ENCODE measurements at places on chromosomes 2 and 18. TPM values are rescaled to one million over a fixed set of nuclear protein-coding genes. Genes with fewer than 3 reads are reported as not detected.

Gene IL1R2
- 0.22 TPM for total RNA-seq

Gene ALKAL2
- not detected for total RNA-seq

Gene DSC3
- under 0.01 TPM for total RNA-seq

Gene EFEMP1
- total RNA-seq = 4,716 TPM

Gene C2orf76
- total RNA-seq = 8.1 TPM

Gene STEAP3
- 7.2 TPM for total RNA-seq

GRCh38 chr18:40707797-40708196, 1247.2 kb upstream of the PIK3C3 start:
- no peak for DNase-seq

DNA sequence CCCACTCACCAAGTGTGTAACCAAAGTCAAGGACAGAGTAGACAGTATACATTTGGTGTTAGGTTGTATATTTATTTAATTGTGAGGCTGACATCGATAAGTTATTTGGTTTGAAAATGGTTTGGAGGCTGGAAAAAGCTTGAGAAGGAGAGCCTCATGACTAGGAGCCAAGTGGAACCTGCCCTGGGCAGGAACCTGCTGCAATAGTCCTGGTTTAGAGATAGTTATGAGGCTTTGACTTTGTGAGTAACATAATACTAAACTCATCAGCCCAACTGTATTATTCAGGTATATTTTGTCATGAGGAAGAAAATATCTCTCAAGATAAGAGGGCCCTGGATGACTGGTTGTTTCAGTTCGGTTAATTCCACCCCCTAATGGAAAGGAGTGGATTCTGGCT, 234.3 kb upstream of the CYRIA start:
- DNase-seq = no peak

GRCh38 chr18:63298400-63299365, 20.9 kb downstream of the BCL2 start:
- no peak for DNase-seq

GRCh38 chr2:96491860-96492497, 13.2 kb downstream of the NEURL3 start:
- no peak for DNase-seq

DNA sequence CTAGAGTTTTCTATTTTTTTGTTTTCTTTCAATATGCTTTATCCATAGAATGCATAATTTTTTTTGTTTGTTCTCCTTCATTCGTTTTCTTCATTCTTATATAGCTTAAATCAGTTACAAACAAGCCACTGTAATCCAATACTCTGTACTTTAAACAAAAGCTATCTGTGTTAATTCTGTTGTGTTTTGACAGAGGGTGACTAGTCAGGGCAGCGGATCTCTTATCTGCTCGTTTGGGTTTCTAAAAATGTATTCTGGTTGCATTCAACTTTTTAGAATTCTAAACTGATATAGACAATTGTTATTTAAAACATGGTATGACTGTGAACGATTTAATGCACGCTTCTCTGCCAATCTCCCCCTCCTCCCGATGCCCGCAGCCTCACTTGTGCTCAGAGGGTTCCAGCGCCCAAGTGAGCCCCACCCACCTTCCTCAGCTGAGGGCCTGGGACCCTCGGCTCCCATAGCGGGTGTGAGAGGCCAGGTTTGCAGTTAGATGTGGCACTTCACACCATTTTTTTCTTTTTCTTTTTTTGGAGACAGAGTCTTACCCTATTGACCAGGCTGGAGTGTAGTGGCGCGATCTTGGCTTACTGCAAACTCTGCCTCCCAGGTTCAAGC, 44.1 kb downstream of the NCK2 start:
- DNase-seq = no peak

DNA sequence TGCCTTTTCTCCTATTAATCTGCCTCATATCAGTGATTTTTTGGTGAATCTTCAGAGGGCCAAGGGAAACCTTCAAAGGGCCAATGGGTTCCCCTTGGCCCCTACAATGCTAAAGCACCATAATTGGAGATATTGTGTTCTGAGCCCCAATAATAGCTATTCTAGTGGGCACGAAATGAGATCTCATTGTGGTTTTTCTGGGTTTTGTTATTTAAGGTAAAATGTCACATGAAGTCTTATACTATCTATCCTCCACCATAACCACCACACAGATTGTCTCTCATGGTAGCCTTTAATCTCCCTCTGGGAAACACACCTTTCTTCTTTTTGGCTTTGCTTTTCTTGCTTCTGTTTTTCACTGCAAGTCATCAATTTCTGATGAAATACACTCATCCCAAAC, 152.8 kb downstream of the B3GNT2 start:
- no peak for DNase-seq

GRCh38 chr2:237258116-237258515, 155.8 kb downstream of the COL6A3 start:
- DNase-seq = no peak

DNA sequence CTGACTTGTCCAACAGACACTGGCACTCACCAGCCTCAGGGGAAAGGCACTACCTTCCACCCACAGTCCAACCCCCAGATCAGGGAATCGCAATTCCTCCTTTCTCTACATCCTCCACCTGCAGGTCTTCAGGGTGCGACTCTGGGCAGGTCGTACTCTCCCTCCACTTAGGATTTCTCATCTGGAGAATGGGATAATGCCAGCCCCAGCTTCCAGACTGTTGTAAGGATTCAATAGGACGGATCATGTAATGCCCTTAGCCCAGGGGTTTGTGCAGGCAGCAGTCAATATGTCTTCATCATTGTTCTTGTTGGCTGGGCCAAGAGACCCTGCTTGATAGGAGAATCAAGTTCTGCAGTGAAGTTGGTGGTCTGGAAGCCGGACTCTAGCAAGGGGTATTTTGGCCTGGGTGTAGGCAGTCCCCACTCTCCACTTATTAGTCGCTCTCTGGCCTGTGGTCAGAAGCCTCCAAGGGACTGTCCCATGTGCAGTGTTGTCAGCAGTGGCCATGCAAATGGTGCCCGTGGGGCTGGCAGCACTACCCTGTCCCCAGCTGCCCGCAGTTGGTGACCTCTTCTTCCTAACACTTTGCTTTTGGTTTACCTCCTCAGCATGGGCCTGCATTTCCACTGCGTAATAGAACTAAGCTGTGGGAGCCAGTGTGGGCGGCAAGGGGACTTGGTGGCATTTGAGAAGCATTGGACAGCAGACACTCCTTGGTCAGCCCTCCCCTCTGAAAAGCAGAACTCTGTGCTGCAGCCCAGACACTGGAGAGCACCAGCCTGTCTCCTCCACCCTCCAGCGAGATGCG, 172.4 kb upstream of the HS6ST1 start:
- DNase-seq = no peak
